Activated CD4-positive, alpha-beta memory T cell treated with anti-CD3 and anti-CD28 coated beads, Interleukin-2, amount 10 ng/mL, durations not matched to agents 7 days and 5 days (primary cell): ENCODE measurements at places on chromosomes 6 and 20.

GRCh38 chr20:20463933-20464374 lies 96.0 kb downstream of the INSM1 start:
- no peak for DNase-seq

- no peak for DNase-seq
These were observed 97.3 kb downstream of the GPR6 start for GRCh38 chr6:110075406-110075805.

GRCh38 chr6:143539734-143540133 lies 28.2 kb upstream of the FUCA2 start:
- peak; percentile 38 for DNase-seq

DNA sequence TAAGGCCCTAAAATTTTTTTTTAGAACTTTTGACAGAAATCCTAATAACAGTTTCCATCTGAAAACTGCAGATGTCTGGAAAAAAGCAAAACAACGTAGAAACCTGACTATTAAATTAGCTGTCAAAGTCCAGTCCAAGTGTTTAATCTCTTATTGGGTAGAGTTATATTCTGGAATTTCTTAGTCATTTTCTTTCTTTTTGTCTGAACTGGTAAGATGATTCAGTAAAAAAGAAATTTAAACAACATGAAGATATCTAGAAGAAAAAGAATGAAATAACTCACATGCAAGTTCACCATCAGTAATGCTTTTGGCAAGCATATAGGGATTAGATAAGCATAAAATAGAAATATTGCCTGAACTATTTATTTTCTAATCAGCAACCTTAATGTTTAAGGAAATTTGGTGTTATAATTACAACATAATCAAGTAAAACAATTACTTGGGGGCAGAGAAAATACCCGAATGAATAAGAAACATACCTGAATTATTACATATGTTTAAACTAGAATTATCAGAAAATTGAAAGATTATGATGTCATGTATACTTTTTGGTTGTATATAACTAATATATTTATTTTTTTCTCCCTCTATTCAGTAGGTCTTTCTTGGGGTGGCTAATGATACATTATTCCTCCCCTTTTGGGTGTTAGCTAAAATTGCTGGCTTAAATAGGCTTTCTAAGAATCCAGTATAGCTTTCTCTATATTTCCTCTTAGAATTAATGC lies 51.1 kb downstream of the FAM83B start:
- no peak for DNase-seq

DNA sequence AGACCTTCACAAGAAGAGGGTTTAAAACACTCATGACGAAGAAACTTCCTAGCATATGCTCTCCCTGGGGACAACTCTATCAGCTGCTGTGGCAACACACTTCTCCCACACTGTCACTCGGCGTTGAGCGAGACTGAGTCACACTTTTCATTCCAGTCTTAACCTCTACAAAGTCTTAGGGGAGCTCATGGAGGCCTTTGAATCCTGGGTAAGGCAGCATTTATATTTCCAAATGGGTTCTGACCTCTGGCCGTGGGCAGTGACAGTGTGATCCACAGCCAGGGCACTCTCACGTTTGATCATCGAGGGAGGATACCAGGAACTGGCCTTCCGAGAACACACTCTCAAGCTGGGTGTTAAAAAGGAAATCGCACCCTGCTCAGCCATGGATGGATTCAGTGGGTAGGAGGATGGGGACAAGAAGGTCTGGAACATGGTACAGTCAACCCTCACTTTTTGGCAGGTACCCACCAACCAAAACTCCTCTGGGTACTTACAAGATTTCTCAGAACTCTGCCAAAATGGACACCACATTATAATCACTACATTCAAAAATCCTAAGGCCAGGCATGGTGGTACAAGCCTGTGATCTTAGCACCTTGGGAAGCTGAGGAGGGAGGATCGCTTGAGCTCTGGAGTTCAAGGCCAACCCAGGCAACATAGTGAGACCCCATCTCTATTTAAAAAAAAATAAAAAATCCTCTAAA lies 19.6 kb downstream of the RRBP1 start:
- DNase-seq = peak; percentile 32

- no peak for DNase-seq
These were observed 451.5 kb downstream of the PLCB1 start for GRCh38 chr20:8583566-8584043.

GRCh38 chr6:118896339-118897136 lies 2.6 kb downstream of the ASF1A start:
- DNase-seq = no peak

DNA sequence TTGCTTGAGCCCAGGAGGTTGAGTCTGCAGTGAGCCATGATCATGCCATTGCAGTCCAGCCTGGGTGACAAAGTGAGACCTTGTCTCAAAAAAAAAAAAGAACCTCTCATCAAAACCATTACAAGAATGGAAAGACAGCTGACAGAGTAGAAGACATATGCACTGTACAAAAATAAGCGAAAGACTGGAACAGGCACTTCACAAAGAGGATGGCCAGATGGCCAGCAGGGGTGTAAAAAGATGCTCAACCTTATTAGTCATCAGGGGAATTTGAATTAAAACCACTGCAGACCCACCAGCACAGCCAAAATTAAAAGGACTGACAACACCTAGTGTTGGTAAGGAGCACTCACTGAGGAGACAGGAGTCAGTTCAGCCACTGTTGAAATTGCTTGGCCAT lies 13.5 kb upstream of the TAF4 start:
- DNase-seq = no peak

DNA sequence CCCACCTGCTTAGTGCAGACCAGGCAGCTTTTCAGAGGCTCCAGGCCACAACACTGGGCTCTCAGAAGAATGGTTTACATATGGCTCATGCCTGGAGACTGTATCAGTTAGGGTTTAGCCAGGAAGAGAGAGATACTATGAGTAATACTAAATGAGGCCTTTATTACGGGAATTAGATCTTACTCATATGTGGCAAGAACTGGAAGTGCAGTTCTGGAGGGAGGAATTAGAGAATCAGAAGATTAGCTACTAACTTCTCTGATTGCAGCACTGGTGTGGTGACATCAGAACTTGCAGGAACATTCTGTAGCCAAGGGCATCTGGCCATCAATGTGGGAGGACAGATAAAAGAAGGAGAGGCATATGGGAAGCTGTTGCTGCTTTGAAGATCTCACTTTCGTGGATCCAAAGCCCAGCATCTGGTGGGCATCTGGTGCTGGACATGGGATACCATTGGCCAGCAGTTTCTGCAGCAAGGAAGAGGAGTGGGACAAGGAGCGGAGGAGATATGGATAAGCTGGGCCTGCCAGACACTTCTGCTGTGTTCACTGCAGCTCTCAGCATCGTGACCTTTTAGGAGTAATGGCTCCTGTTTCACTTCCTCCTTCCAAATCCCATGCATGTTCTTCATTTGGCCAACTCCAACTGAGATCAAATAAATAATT lies 248.5 kb downstream of the BTBD3 start:
- DNase-seq = no peak

DNA sequence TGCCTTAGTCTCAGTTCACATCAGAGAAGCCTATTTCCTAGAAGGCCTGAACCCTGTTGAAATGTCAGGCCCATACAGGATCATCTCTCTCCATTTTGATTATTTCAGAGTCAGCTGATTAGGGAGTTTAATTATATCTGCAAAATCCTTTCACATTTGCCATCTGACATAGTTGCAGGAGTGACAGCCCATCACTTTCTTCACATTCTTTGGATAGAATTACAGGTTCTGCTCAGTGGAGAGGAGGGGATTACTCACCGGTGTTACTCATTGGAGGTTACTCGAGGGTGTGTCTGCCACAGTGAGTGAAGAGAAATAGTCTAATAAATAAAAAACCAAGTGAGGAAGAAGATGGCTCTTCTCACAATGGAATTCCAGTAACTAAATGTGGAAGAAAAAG lies 216.8 kb downstream of the TMEM242 start:
- DNase-seq = no peak

DNA sequence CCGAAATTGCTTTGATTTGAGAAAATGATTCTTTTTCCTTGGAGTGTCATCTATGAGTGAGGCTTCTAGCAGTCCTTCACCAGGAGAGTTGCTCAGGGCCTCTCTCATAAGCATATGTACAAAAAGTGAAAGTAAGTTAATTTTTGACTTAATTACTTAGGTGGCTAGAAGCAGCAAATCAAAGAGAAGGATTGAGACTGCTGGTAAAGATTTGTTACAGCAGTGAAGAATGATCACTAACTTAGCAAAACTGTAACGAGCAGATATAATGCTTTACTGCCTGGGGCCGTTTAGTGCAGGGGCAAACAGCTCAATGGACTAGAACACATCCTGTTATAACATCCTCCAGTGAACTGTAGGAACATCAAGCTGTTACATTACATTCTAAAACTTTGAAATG lies 167.8 kb upstream of the RIPOR2 start:
- DNase-seq = no peak

GRCh38 chr6:23414051-23414445 lies 712.0 kb upstream of the NRSN1 start:
- DNase-seq = no peak

DNA sequence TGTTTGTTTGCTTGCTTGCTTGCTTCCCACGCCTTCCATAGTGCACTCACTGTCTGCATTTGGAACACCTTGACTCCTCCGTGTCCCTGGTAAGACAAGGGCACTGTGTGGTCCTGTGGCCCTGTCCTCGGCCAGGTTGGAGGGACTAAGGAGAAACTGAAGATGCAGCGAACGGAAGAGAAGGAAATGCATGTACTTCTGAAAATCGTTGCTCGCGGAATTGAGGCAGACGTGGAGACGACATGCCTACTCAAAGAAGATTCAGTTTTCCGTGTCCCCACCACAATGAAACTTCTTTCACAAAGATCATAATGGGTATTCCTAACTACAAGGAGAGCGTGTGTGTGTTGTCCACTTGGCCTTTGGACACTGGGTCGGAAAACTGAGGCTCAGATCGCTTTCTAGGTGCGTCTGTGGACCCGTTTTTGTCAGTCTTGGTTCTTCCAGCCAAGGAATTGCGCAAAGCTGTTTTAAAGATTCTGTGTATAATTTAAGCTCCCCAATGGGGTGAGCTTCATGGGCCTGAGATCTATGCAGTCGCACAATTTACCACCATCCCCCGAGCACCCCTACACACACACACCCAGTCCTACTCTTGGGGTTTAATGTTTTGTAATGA lies 120.4 kb upstream of the ZNF184 start:
- DNase-seq = no peak

GRCh38 chr20:53980031-53980465 lies 90.3 kb downstream of the BCAS1 start:
- DNase-seq = no peak

GRCh38 chr6:10417681-10418104 lies 2.8 kb upstream of the TFAP2A start:
- no peak for DNase-seq

DNA sequence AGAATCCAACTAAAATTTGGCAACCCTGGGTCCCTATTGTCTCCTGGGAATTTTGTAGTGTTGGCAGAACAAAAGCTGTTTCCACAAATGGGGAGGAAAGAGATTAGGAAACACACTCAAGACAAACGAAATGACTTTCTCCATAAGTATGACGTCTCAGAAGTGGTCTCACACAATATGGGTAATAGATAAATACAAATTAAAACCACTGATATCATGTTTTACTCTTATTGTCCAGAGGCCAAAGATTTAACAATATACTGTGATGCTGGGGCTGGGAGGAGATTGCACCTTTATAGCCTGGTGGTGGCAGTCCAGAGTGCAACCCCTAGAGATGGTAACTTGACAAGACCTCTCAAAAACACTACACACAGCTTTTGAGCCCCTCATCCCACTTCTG lies 18.6 kb downstream of the FKBP1A start:
- DNase-seq = no peak

- DNase-seq = no peak
These were observed 48.0 kb downstream of the NCOA3 start for GRCh38 chr20:47549671-47550070.

GRCh38 chr6:83183082-83183828 lies 9.8 kb downstream of the PGM3 start:
- no peak for DNase-seq

- no peak for DNase-seq
These were observed 10.2 kb downstream of the BMP7 start for GRCh38 chr20:57256205-57256604.

- DNase-seq = peak; percentile 12
These were observed 15.7 kb upstream of the CST7 start for GRCh38 chr20:24933266-24933908.

GRCh38 chr6:12353731-12354130 lies 63.6 kb downstream of the EDN1 start:
- no peak for DNase-seq

DNA sequence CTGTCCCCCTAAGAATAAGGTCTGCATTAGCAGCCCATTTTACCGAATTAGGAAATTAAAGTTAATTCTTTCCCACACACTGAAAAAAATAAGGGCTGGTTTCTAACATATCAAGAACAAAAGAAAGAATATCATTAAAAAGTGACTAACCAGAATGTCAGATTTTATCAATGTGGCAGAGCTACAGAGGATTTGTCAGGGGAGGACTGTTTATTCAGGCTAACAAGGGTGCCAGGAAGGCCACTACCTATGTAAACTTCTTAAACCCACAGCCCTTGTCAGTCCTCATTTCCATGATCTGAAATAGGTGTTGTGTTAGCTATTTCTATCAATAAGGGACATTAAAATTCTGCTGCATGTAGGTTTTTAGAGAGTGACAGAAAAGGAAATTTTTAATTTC lies 76.4 kb downstream of the BACH2 start:
- no peak for DNase-seq

DNA sequence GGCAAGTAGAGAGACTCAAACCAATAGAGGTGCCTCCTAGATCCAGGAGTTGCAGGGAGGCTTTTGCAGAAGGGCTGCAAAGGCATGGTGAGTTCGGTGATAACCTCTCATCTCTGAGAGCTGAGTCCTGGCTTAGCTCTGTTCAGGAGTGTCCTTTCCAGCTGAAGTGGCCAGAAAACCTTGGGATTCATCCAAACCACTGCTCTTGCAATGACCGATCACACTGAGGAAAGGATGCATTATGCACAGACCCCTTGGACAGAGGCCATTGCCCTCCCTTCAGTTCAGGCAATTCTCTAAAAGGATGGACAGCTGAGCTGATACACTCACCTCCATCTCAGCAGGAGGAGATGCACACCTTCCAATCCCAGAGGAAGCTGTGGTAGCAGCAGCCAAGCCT lies 158.8 kb upstream of the ENPP5 start:
- no peak for DNase-seq

GRCh38 chr20:52684905-52685304 lies 287.3 kb upstream of the TSHZ2 start:
- DNase-seq = no peak

DNA sequence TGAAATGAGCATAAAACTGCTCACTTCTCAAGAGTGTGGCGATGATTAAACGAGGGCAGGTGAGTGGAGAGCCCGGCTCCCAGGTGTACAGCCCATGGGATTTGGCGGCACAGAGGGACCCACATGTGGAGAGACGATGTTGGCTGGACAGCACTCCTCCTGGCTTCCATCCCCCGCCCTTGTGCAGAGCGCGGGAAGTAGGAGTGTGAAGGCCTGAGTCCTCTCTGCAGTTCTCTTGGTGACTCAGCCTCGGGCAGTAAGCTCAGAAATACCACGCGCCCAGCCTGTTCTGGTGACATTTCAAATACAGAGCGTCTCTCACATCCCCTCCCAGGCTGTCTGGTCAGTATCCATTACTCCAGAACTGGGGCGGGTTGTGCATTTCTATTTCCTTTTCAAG lies 94.2 kb upstream of the SRSF6 start:
- DNase-seq = no peak

- no peak for DNase-seq
These were observed 101.7 kb upstream of the ADGRB3 start for GRCh38 chr6:68533339-68533795.
